ENCODE measurements at places on chromosomes 12 and 14. TPM values are rescaled to one million over a fixed set of nuclear protein-coding genes. Genes with fewer than 3 reads are reported as not detected.

PLEKHG7 gene
- 0.05 TPM for polyA plus RNA-seq

DNA sequence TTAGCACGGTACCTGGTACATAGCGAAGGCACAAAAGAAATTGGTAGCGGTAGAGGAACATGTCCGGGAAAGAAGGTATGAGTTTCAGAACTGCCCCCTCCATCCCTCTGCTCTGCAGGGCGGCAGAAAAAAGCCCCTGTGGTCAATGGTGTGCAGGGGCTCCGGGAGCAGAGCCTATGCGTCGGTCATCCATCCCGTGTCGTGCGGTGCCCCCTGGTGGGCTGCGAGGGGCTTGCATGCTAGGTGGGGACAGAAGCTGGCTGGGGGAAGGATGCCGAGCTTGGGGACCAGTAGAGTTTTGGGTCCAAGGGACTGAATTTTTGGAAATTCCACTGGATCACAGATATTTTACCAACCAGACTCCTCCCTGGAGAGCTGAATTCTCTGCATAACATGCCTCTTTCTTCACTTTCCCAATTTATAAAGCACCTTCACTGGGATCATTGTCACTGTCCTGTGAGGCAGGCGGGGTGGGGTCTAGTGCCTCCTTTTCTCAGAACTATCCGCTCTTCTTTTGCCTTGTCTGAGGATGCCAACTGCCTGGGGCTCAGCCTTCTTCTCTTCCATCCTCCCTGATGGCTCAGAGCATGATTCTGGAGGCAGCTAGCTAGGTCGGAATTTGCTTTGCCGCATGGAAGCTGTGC, 148.7 kb downstream of the SMOC1 start:
- DNase-seq, result no peak

DNA sequence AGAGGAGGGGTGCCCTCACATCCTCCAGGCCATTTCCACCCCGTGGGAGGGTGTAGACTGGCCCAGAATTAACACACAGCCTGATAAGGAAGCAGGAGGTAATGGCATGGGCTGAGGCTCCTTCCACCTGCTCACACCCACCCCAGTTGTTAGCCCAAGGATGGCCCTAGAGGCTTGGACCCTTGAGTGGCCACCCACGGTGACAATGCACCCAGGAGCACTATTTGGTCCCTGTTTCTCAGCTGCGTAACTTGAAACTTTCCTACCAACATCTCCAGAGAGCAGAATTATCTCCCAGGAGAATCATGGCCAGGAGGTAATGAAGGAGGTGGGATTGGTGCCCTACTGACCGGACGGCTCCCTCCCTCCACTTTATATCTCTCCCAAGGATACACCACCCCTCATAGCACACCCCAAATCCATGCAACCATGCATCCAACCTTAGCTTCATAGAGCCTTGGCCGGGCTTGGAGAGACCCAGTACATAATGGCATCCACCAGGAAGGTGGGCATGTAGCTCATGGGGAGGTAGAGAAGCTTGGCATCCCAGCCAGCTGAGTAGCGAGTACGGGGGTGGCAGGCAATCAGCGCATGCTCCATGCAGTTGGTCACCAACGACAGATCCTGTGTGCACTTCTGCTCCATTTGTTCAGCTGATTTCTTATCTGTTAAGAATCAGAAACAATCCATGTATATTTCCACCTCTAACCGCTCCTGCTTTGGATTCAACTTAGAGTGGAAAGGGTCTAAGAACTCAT, 5.6 kb downstream of the RDH16 start:
- DNase-seq, result no peak

DNA sequence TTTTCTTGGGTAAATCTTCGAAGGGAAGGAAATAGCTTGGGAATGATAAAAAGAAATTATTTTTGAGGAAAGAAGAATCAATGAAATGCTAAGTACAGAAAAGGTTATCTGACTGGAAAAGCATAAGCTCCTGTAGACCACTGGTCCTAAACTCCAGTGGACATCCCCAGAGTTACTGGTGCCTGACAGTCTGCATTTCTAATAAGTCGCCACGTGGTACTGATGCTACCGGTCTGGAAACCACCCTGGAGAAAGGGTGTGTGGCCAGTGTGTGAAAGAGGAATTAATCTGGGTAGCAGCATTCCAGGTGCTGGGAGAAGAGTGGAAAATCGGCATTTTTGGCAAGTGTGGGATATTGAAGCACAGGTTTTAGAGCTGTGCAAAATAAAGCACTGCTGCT, 73.3 kb downstream of the FBXW8 start:
- DNase-seq, result no peak

DNA sequence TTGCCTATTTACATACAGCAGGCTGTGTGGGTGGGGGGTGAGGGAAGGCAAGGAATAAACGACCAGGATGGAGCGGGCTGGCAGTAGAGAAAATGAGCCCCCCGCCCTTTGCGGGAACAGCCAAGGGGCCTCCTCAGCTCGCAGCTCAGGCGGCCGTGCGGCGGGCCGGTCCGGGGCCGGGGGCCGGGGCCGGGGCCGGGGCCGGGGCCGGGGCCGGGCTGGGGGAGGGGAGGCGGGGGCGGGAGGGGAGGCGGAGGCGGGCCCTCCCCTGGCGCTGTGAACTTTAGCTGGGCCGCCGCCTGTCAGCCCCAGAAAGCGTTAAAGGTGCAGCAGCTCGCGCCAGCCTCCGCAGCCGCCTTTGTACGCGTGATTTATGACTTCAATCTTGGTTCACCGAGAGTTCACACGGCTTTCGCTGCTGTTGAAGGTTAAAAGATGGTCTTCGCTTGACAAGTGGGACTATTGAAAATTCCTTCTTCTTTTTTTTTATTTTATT, 28.8 kb downstream of the HOXC4 start:
- DNase-seq, result no peak

BCL11B gene
- not detected for polyA plus RNA-seq

- no peak for DNase-seq
These were observed 310.3 kb downstream of the C12orf75 start for GRCh38 chr12:105640761-105641160.

ZC2HC1C gene
- polyA plus RNA-seq, result 0.45 TPM

DNA sequence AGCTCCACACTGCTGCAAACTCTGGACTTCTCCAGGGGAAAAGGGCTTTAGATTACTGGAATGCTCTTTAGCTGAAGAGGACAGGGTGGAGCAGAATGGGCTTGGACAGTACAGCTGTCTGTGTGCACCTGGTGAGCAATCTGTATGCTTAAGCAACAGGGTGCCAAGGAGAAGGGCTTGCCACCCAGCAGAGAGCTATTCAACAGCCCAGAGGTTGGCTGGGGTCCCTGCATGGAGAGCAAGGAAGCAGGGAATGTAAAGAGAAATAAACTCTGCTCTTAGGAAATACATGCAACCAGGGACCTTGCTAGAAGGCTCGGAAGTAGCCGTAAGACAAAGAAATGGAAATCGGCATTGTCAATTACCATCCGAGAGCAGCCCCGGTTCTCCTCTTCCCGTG, 53.0 kb upstream of the CORO1C start:
- DNase-seq, result no peak

DNA sequence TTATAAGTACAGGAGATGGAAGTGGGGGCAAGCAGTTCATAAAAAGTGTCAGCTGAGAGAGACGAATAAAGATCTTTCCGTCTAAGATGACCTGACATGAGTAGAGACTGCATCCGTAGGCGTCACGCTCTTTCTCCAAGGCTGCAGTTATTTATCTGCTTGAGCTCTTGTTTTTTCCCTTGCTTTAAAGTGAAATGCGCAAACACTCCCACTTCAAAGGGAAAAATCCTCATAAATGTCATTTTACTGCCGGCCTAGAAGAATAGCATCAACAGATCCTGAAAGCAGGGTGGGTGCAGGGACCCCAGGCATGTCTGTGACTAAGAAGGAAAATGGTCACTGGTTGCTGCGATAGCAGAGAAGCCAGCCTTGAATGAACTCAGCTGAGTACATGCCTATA, 647.4 kb downstream of the MED13L start:
- DNase-seq, result no peak

DNA sequence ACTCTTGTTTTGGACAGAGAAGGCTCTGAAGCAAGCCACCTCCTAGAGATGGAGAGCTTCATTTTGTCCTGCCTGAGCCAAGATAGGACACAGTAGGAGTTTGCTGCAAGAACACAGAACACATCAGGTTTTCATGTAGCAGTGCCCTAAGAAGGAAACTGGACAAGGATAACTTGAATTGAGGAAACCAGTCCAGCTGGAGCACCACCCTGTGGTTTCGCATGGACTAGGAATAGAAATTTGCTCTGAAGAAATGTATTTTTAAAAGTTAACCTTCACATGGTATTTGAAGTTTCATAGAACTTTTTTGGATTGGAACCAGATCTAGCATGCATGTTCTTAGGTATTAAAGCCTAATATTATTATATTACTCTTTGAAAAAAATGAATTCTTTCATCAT, 68.8 kb downstream of the RERG start:
- no peak for DNase-seq

DNA sequence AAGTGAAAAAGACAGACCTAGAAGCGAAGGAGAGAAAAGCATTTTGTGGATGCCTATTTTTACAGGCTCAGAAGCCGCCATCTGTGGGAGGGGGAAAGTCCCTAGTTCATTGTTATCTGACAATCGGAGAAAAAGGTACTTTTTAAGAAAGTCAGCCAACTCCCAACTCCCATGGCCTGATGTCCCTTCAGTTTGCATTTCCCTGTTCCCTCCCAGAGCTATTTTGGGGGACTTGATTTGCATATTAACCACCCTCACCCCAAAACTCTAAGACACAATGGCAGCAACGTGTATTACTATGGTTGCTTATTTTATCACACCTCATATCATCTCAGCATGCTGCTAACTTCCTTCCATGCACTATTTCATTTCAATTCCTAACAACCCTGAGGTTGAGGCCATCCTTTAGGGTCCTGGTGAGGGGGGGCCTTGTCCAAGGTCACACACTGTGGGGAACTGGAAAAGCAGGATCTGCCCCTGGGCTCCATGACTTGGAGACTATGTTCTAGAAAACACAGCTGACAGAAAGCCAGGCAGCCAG, 18.7 kb downstream of the HVCN1 start:
- no peak for DNase-seq

GRCh38 chr12:104526751-104527150, 70.0 kb downstream of the CHST11 start:
- DNase-seq, result no peak

MIS18BP1 gene
- polyA plus RNA-seq, result 12.9 TPM

DNA sequence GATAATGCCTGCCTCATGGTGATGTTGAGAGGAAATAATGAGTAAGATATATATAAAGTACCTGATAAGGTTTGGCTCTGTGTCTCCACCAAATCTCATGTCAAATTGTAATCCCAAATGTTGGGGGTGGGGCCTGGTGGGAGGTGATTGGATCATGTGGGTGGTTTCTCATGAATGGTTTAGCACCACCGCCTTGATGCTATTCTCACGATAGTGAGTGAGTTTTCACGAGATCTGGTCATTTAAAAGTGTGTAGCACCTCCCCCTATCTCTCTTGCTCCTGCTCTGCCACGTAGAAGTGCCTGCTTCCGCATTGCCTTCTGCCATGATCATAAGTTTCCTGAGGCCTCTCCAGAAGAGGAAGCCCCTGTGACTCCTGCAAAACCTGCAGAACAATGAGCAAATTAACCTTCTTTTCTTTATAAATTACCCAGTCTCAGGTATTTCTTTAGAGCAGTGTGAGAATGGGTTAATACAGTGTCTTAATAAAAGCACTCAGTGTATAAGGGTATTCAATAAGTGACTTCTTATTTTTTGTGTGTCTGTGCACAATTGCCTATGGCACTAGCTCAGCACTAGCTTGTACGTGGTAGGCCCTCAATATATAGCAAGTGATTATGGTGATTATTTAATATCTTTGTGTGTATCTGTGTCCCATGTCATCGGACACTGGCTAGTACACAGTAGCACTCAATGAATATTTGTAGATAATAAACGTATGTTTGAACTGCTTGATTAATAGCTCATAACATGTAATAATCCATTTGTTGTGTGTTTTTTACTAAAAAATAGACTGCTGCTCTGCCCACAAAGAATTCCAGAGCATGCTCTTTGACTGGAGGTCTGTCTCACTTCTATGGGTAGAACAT, 138.1 kb upstream of the LMNTD1 start:
- no peak for DNase-seq

JDP2 gene
- polyA plus RNA-seq, result 46.5 TPM

DNA sequence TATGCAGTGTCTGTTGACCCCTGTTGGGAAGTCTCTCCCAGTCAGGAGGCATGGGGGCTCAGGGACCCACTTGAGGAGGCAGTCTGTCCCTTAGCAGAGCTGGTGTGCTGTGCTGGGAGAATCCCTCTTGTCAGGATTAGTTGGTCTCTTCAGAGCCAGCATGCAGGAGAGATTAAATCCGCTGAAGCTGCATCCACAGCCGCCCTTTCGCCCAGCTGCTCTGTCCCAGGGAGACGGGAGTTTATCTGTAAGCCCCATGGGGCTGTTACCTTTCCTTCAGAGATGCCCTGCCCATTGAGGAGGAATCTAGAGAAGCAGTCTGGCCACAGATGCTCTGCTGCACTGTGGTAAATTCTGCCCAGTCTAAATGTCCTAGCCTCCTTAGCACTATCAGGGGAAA, 13.1 kb upstream of the KLRC1 start:
- no peak for DNase-seq

GRCh38 chr14:75254381-75254822, 24.2 kb upstream of the FOS start:
- no peak for DNase-seq

DNA sequence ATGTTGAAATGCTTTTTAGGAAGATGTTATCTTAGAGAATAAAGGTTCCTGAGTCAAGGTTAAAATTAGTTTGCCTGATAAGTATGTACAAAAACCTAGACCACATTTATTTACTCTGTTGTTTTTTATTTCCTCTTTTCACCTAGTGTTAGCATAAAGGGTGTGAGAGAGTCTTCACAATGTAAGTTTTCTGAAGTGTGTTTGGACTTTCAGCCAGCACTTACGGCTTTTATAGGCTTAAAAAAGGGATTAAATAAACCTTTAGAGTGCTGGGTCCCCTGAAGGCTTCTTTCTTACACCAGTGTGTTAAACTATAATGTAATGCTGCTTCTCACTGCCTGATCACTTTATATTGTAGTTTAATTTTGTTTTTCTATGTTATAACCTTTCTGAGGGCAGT, 27.2 kb downstream of the ARHGAP5 start:
- DNase-seq, result no peak

FMNL3 gene
- polyA plus RNA-seq, result 15.8 TPM

KRT3 gene
- not detected for polyA plus RNA-seq
